Activated CD4-positive, alpha-beta T cell treated with anti-CD3 and anti-CD28 coated beads for 24 hours (primary cell): ENCODE measurements at places on chromosomes 1 and 21.

- no peak for DNase-seq
These were observed 68.7 kb downstream of the NID1 start for GRCh38 chr1:235996048-235996785.

DNA sequence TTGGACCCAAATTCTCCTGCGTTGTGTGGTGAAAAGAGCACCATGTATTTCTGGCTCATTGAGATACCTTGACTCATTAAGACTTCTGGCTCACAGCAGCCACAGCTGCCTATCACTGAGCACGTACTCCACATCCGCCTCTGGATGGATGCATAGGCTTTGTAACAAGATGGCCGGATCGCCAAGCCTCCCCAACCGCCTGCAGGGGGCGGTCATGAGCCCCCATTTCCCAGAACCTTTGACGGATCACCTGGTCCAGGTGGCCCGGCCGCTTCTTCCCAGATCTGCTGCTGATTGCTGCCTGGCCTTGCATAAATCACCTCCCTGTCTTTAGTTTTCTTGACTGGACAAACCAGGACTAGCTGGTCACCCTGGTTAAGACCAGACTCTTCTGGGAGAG, 156.5 kb upstream of the KLHDC7A start:
- DNase-seq, result no peak

GRCh38 chr1:147598621-147599361, 57.5 kb downstream of the BCL9 start:
- DNase-seq, result no peak

DNA sequence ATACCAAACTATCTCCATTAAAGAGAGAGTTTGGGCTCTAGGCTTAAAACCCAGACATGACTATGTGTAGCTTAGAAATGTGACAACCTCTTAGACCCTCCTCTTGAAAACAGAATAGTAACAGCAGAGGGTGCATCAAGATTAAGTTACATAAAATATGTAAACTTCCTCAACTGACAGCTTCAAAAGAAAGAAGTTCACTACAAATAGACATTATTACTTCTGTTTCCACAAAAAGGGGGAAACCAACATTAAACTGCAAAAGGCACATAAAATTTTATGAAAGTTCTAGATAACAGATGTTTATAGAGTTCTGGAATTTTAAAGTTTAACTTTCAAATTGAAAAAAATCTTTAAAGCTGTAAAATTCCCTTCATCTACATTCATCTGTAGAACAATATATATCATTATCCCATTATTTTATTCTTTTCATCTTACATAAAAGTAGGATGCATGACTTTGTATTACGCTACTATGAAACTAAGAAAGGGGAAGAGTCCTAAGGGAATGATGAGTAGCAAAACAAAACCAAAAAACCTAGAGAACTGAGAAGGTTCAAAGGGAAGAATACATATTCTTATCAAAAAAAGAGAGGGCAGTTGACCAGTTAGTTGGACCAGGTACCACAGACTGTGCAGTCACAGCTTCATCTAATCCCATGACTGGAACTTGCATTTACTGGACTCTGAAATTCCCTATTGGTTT, 177.0 kb downstream of the SIPA1L2 start:
- no peak for DNase-seq
